ENCODE measurements at places on chromosomes 13 and 19.

GRCh38 chr13:106121173-106121754, 414.2 kb downstream of the EFNB2 start:
- DNase-seq, result no peak

- no peak for DNase-seq
Observed at GRCh38 chr19:32935629-32936028, 36.1 kb downstream of the CEP89 start.

DNA sequence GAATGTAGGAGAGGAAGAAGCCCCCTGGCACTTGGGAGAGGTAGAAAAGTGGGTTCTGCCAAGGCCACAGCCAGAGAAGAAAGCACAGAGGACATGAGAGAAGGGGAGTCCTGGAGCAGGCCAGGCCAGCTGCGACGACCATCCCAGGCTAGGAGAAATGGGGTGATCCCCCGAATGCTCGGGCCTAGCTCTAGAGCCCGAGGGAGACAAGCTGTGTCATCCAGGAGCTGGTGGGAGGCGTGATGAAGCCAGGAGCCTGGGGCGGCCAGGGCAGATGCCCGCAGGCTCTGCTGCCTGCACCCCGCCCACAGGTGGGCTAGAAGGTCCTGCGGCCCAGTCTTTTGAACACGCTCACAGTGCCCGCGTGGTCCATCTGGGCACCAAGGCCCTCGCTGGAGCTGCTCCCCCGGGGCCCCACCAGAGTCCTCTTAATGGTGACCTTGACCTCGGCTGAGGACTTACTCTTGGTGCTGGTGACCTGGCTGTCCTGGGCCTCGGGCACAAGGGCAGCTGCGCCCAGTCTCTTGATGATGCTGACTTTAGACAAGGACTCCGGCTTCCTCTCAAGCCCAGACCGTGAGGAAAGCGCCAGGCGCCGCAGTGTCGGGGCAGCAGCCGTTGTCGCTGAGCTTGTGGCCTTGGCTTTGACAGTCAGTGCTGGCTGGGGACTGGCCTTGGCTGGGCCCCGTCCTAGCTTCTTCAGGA, 26.5 kb downstream of the C19orf47 start:
- no peak for DNase-seq

GRCh38 chr13:97226788-97227627, 4.9 kb downstream of the MBNL2 start:
- no peak for DNase-seq

DNA sequence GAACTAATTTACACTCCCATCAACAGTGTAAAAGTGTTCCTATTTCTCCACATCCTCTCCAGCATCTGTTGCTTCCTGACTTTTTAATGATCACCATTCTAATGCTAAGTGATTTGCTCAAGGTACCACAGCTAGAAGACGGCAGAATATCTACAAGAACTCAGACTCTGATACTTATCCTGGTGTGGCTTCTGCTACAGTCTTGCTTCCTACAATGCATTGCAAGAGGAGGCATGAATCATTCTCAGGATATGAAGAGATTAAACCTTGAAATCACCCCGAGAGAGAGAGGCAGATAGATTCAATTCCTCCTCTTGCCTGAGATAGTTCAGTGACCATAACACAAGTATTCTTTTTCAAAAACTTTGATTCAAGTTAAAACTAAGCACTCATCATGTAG, 306.4 kb downstream of the TBC1D4 start:
- DNase-seq, result no peak

GRCh38 chr13:44346534-44346933, 27.1 kb upstream of the SERP2 start:
- DNase-seq, result no peak

DNA sequence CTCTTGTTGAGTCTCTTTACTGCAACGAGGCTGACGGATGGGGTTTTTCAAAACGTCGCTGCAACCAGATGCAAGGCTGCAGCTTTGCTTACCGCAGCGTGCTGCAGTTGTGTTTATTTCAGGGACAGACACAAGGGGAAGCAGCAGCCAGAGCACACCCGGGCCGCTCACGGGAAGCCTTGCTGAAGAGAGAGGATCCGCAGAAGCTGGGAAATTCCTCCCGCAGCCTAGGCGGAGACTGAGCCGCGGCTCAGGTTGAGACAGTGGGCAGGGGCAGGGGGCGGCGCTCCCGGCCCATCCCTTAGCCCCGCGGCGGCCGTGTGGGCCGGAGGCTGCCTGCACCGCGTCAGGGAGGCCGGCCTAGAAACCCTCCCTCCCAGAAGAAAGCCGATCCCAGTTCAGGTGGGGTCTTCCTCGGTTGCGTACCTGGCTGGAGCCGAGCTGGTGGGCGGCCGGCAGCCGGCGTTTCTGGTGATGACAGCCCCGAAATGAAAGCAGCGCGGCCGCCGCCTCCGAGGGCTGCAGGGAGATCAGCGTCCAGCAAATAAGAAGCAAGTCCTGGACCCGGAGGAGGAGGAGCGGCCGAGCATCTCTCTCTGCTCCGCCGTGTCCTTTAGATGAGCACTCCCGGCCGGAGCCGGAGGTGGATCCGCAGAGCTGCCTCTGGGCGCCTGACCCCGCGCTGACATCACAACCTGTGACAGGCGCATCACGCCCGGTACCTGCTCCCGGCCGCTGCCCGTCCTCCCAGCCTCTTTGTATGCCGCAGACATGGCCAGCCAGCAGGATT, at the start of gene FRY:
Gene FRY (plus strand): TSS at position 750 of the 790 bp plus-strand sequence. CDS start 22 bp downstream, at position 772.
- no peak for DNase-seq

- no peak for DNase-seq
Observed at GRCh38 chr13:67150608-67151007, 79.5 kb downstream of the PCDH9 start.

GRCh38 chr19:536031-536880, 4.7 kb downstream of the CDC34 start:
- no peak for DNase-seq

- DNase-seq, result no peak
Observed at GRCh38 chr19:7346488-7346971, 2.2 kb upstream of the ARHGEF18 start.

- DNase-seq, result peak; percentile 67
Observed at GRCh38 chr13:23321535-23322241, 111.8 kb downstream of the SACS start.

- no peak for DNase-seq
Observed at GRCh38 chr13:106475852-106476251, 59.6 kb downstream of the EFNB2 start.

GRCh38 chr13:94199135-94199534, 280.3 kb downstream of the DCT start:
- DNase-seq, result no peak

DNA sequence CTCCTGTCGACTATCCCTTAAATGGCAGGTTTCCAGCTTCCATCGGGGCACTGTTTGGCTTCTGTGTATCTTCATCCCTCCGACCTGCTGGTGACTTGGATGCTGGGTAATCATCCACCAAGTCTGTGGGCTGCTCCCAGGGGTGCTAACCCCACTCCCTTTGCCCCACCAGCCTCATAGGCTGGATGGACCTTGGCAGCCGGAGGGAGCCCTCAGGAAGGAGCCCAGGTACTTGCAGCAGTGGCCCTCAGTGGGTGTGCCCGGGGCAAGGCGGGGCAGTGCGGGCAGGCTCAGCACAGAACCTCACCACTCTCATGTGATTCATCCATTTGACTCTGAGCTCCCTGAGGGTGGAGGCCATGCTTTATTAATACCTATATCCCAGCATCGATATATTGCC, 27.4 kb upstream of the TUBGCP3 start:
- DNase-seq, result no peak

GRCh38 chr13:112616586-112617362, 28.8 kb upstream of the TUBGCP3 start:
- DNase-seq, result no peak

DNA sequence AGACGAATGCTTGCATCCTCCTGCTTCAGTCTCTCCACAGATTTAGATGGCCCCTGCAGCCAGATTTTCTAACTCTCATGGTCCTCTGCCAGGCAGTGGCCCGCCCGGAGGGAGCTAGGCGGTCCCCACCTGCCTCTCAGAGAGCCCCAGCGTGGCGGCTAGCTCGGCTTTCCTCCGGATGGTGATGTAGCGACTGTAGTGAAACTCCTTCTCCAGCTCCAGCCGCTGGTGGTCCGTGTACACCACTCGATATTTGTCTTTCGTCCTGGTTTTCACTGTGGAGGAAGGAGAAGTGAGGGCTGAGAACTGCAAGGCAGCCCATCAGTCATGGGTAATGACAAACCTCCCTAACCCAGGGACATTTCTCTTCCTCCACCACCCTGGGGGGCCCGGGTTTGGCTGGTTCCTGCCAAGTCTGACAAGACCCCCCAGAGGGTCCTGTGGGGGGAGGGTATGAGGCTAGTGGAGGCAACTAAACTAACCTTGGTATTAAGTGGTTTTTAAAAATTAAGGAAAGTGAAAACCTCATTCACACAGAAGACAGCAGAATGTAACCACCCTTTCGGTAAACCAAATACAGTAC, 4.3 kb downstream of the CDX2 start:
- DNase-seq, result no peak

DNA sequence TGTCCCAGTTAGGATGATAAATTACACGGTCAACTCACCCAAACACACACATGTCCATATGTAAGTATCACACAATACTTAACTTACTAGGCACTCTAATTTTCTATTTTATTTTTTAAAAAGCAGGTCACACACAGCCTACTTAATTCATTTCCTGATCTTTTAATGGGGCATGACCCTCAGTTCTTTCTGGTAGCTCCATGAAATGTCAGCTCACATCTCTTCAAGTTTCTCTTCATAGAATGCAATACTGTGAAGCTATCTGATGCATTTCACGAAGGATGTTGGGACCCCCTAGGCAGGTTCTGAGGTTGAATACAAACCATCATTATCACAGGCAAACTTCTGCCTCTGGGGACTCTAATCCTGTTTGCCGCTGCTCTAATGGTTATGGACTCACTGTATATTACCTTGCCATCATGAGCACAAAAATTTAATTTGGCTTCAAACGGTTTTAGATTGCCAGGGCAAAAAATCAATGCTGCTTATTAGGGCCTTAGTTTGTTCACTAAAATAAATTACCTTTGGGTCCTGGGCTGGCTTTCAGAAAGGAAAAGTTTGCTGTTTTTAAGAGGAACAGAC, 16.1 kb upstream of the DHRS12 start:
- no peak for DNase-seq

DNA sequence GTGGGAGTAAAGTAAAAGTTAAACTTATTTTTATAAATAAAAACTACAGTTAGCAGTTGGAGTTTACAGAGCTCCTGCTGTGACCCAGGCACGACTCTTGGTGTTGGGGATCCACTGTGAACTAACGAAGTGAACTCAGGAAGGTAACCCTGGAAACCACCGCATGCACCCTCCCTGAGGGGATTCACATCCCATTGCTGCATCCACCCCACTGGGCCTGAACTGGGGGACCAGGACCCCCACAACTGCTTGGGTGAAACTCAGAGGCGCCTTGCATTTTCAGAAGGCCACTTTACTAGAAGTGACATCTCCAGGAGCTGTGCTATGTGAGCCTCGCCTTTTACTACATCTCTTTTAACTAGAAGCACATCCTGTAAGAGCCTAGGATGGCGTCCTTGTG, 166.4 kb downstream of the TEX29 start:
- no peak for DNase-seq

DNA sequence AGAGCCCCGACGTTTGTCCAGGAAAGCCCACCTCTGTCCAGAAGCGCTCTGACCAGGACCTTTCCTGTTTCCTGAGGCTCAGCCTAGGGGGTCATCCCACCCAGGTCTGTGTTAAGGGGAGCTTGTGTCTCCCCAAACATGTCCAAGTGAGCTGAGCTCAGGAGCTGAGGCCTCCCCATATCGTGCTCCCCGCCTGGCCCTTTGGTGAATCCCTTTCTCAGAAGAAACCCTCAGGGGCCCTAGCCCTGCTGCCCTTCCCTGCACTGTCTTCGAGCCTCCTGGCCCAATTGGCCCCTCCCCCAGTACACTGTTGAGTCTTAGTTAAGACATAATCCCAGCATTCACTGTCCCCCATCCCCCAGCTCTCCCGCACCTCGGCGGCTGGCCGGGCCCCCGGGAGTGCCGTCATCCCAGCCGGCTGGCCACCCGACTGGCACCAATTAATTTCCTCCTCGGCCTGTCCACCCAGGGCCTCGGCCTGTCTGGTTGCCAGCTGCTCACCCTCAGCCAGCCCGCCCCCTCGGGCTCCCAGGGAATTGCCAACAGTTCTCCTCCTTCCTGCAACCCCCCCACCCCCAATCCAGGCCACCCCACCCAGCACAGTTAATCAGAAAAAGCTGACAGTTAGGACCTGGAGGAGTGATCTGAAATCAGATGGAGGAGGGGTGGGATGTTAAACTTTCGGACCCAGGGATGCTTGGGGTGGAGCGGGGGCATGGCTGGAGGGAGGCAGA, 13.6 kb downstream of the IER2 start:
- DNase-seq, result peak; percentile 67

DNA sequence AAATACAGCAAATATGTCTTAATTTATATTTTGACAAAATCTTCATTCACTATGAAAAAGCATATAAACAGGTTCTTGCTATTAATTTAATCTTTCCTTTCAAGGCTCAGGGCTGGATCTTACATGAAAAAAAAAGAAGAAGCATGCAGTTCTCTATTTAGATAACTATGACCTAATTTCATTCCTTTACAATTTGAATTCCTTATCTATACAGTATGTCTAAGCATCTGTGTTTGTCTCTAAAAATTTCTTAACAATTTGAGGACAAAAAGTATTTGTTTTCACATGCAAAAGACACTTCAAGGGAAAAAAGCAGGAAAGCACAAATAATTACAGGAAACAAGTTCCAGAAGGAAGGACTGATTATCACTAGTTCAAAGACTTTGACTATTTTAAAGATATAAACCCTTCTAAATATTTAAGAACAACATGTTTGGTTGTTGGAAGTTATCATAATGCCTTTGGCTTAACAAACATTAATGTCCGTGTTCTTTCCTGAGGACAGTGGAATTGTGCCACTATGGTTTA, 157.5 kb downstream of the TBC1D4 start:
- DNase-seq, result no peak
